ENCODE measurements at places on chromosomes 3 and 15.
A peak's percentile ranks its signal among the peaks of the same experiment; 100 is the strongest.

GRCh38 chr3:1082108-1082507, 10.7 kb upstream of the CNTN6 start:
- DNase-seq, result peak; percentile 35

DNA sequence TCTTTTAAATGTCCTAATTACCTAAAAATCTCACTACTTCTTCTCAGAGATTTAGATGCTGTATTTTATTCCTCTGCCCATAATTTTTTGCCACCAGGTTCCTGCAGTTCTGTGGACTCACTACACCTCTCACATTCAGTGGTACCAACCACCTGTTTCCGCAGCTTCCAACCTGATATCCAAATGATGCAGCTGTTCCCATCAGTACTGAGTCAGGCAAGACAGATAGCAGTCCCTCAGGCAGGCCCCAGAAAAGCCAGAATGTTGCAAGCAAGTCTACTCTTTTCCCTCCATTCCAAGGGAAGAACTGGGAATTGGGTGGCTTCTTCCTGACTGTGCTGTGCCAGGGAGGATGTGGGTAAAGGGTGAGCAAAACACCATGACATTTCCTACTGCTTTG, 39.0 kb downstream of the MNS1 start:
- no peak for DNase-seq

DNA sequence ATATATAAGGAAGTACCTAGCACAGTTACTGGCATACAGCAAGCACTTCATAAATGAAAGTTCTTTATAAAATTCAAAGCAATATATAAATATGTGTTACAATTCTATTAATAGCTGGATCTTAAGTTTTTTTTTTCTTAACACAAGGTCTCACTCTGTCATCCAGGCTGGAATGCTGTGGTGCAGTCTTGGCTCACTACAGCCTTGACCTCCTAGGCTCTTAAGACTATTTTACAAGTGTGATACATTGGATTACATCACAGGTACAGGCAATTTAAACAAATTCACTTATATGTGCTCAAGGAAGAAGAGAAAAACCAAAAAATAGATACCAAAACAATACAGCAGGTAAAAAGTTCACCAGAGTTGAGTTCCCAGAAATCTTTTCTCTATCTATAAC, 60.6 kb downstream of the ZNF280D start:
- DNase-seq, result peak; percentile 7

DNA sequence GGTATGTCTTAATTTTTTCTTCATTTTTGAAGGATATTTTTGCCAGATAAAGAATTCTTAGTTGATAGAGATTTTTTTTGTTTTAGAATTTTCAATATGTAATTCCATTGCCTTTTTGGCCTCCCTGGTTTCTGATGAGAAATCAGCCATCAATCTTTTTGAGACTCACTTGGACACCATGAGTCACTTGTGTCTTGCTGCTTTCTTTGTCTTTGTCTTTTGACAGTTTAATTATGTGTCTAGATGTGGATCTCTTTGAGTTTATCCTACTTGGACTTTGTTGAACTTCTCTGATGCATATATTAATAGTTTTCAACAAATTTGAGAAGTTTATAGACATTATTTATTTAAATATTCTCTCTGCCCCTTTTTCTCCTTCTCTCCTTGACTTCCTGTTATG, 34.7 kb upstream of the AQP9 start:
- no peak for DNase-seq

- DNase-seq, result no peak
Observed at GRCh38 chr15:88257311-88258092, 963 bp upstream of the NTRK3 start.

DNA sequence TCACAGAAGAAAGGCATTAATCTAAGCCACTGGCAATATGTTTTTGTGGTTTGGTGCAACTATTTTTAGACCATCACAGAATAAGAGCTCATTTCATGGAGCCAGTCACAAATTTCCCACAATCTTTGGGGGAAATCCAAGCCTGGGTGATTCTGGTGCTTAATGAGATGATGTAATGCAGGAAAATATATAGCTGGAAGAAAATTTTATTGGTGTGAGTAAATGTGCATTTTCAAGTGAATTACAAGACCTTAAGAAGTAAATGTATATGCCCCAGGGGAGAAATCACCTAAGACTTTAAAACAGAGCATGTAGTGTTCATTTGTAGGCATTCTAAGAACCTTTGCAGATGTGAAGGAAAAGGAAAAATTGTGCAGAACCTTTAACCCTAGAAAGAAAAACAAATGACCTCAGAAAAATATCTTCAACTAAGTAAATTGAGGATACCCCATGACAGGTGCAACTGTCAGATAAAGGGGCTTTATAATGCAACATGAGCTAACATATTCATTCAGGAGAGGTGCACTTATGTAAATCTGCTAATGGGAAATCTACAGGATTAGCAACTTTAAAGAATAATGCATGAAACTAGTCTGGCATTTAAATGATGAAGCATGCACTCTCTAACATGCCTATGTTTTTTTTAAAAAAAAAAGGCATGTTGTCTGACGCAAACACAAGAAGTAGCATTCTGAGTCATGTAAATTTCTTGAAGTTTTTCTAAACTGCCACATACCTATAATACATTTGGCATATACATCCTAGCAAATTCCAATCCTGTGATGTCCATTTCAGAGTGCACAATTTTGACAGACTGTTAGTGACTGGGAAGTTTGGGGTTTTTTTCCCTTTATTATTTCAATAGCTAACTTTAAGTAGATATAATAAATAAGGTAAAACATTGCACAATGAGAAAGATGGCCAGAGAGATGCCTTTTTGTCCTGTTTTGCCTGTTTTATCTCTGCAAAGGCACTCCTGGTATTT, 105.1 kb downstream of the MEX3B start:
- DNase-seq, result peak; percentile 95

DNA sequence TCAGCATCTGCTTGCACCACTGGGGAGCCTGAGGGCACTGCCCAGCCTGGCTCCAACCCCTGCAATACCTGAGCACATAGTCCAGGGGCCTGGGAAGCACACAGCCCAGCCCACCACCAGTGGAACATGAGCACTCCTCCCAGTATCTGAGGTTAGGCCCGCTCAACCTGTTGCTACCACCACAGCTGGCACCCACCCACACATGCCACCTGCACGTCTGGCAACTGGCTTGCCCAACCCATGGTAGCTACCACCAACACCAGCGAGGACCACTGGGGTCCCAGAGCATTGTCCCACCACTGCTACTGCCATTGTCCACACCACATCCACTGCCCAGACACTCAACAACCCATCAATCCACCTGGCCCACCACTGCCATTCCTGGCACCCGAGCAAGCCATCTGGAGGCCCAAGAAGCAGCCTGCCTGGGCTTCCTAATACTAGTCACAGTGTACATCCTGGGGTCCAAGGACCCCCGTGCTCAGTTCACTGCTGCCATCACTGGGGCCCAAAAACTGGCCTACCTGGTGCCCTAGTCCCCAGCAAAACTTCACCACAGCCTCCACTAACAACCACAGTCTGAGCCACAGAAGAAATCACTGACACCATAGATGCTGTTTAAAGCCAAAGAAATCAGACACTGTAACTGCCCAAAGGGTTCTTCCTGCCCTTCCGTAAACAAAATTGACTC, 62.1 kb upstream of the TBC1D23 start:
- no peak for DNase-seq

GRCh38 chr3:122536632-122537001, 21.9 kb upstream of the KPNA1 start:
- DNase-seq, result no peak

- DNase-seq, result no peak
Observed at GRCh38 chr3:181417748-181418147, 294.0 kb upstream of the SOX2 start.

DNA sequence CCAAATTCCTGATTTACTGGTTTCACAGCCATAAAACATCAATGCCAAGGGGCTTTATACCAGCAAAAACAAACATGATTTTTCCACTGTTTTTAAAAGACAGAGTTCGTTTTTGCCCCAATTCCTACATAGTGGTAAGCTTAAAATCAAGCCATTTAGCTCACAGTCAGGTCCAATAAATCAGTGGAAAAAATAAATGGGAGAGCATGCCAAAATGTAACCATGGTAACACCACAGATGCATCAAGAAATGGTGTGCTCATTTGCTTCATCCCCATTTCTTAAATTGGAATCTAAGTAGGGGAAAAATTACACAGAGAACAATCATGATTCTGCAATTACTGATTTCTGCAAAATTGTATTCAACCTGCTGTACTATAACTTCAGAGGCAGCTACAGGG, 418.8 kb downstream of the MAGI1 start:
- DNase-seq, result no peak

DNA sequence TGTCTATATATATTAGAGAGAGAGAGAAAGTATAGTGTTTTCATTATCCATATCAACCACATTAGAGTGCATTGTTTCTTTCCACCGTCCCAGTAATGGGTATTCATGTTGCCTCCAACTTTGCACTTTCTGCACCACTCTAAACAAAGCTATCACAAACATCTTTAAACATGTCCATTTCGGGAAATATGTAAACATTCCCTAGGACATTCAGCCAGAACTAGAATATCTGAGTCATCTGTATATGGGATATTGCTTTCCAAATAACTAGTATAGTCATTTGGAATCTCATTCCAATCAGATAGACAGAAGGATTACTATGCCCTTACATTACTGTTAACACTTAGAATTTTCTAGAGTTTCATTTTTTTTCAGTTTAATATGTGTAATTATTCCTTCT, 914.9 kb upstream of the EPHA6 start:
- peak; percentile 17 for DNase-seq

DNA sequence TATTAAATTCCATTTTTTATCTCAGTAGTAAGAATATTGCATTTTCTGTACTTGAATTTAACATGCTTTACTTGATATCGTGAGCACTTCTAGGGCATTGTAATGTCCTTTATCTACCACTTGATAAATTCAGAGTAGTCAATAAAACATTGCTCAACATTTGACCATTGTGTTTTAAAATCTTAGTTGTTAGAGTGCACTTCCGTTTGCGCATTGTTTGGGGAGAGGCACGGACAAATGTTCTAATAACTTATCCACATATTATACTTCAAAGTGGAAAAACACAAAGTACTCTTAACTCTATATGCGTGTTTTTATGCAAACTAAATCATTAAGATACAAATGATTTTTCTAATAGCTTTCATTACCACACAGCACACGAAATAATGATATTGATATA, 419 bp downstream of the FAM227B start:
- DNase-seq, result no peak
